AML-193 (cell line): ENCODE measurements at places on chromosomes 1 and 21.

DNA sequence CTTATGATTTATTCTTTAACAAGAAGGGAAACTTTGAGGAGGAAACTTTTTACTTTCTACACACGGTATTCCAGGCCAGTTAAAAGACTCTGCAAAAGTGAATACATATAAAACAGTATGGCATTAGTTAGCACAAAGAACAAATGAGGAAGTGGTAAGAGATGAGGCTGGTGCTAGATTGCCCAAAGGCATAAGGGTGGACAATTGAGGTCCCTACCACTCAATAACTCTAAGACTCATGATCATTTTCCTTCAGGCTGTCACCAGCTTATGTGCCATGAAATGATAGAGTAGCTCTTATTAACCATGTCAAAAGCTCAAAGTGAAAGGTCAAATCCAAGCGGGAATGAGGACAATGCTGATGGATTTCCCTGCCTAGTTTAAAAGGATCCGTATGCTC lies 124.5 kb downstream of the TBX15 start:
- no peak for DNase-seq

- no peak for DNase-seq
Observed at GRCh38 chr21:32320726-32321125, 22.1 kb downstream of the MRAP start.

GRCh38 chr21:31162079-31162699 lies 123.9 kb upstream of the KRTAP19-8 start:
- DNase-seq: no peak

GRCh38 chr1:224431726-224432125 lies 2.9 kb downstream of the WDR26 start:
- DNase-seq: no peak

GRCh38 chr1:230463326-230463725 lies 37.2 kb upstream of the PGBD5 start:
- no peak for DNase-seq

GRCh38 chr1:213061263-213061662 lies 10.2 kb downstream of the RPS6KC1 start:
- DNase-seq: no peak

GRCh38 chr1:182957902-182958395 lies 5.0 kb upstream of the SHCBP1L start:
- no peak for DNase-seq

DNA sequence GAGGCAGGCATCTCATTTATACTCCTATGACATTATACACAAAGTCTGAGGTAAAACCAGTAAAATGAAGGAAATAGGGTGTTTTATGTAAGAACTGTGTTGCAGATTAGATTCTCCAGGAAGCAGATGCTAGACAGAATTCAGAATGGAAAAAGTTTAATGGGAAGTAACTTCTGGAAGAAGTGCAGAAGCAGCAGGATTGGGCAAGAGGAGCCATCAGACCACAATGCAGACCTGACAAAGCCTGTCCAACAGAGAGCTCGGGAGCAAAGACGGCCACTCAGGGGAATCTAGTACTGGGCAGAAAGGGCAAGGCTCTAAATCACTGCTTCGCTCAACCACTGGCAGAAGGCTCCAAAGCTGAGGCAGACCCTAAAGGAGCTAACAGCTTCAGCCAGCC lies 33.7 kb downstream of the FBXO42 start:
- DNase-seq: no peak

- DNase-seq: no peak
Observed at GRCh38 chr1:216064643-216065042, 358.6 kb downstream of the USH2A start.

DNA sequence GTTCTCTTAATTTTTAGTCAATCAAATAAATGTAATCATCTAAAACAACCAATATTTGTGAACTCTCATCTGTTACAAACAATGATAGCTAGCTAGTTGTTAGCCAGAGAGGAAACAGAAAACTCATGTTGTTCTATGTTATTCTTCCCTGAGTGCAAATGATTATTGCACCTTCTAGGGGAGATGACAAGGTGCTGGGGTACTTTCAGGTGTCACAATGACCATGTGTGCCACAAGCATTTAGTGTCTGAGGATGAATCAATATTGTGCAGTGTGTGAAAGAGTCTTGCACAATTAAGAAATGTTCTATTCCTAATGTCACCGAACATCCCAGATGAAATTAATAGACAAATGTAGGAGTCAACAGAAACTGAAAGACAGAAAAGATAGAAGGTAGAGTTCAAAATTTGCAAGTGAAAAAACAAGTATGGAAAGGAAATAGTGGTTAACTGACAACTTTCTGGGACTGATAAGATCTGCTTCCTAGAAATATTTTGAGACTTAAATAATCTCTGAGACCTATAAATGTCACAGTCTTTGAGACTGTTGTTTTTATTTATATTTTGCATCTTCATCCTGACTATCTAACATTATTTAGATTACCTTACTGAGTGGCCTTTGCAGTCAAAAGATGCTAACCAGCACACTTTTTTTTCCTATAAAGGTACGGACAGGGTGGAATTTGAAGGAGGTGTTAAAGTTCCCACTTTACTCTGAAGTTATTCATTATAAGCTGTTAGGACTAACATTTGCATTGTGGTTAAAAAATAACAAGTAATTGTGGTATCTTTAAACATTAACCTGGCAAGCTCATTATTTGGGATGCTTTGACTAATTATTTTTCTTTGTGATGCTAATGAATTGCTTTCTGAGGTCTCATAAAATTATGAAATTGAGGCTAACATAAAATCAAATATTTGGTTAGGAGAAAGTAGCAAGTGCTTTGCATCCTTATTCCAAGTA lies 21.6 kb upstream of the DPYD start:
- DNase-seq: no peak

DNA sequence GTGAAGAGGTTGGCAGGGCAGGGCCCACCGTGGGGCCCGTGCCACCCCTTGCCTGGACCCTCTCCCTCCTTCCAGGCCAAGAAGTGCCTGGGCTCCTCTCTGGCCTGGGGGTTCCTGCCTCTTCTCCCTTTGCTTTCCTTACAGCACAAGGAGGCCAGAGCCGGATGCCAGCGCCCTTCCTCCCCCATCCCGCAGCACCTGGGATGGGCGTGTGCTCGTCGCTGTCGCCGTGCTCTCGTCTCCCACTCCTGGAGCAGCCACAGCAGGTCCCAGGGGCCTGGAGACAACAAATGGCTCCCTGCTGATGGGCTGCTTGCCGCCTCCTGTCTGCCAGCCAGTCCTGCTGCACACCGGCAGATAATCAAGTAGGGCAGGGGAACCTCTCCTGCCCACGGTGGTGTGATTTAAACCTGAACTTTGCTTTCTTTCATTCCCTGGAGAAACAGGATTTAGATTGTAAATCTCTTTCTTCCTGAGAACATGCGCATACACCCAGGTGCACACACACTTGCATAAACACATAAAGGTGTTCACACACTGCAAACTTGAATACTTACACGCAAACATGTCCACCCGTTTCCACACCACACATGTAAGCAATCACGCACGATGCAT lies 50.8 kb upstream of the POU3F1 start:
- no peak for DNase-seq

DNA sequence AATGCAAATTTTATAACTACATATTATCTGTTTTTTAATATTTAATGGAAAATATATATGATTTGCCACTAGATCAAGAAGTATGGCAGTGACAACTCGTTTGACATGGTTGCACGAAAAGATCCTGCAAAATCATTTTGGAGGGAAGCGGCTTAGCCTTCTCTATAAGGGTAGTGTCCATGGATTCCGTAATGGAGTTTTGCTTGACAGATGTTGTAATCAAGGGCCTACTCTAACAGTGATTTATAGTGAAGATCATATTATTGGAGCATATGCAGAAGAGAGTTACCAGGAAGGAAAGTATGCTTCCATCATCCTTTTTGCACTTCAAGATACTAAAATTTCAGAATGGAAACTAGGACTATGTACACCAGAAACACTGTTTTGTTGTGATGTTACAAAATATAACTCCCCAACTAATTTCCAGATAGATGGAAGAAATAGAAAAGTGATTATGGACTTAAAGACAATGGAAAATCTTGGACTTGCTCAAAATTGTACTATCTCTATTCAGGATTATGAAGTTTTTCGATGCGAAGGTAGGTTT lies 556 bp downstream of the IFI44 start:
- DNase-seq: no peak

DNA sequence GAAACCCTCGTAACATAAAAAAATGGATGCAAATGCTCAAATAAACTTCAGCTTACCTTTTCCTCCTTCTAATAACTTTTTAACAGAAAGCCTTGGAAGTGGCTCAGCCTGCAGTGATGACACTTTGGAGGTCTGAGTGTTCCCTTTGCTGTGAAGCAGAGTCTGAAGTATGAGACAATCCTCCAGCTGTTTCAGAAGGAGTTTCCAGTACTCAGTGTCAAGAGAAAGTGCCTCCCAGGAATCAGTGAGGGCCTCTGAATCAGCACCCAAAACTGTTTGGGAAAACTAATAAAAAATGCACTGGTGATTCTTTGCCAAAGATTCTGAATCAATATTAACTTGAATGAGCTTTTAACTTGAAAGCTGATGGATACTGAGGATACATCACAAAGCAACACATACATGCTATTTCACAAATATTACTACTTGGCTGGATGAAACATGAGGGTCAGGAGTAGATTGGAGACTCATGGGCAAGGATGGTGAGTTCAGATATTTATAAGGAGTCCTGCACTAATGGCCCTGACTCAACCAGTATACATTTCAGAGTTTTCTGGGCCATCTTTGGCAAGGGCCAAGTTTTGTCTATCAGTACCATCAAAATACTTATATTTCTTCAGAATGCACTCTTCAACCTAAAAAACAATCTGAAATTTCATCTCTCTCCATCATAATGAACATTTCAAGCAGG lies 77.0 kb downstream of the IARS2 start:
- no peak for DNase-seq

DNA sequence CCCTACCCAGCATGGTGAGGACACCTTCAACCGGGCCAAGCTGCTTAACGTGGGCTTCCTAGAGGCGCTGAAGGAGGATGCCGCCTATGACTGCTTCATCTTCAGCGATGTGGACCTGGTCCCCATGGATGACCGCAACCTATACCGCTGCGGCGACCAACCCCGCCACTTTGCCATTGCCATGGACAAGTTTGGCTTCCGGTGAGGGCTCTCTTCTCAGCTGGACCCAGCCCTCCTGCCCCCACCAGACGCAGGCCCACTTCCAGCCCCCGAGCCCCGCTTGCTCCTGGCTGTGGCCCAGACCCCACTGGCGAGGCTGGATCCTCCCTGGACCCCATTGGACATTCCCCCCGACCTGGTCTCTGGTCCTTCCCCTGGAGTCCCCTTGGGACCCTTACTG lies 5.8 kb downstream of the B4GALT2 start:
- no peak for DNase-seq

DNA sequence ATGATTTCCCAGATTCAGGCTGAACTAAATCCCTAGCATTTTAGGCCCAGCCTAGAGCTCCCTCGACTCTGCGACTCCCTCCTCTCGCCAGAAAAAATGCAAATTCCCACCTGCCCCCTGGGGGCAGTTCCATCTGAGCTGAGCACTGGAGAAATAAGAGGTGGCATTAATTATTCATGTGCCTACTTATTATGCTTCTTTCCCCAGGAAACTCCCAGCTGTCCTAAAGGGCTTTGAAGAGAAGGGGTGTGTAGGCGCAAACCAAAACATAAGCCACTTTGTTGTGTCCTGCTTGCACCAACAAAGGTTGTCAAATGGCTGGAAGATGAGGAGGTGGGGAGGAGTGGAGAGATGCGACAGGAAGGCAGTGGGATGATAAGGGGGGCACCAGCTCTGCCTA lies 41.4 kb upstream of the GOLT1A start:
- no peak for DNase-seq

GRCh38 chr21:19420565-19420964 lies 1017.0 kb upstream of the TMPRSS15 start:
- no peak for DNase-seq
